ENCODE measurements at places on chromosomes 12 and 14. TPM values are rescaled to one million over a fixed set of nuclear protein-coding genes. Genes with fewer than 3 reads are reported as not detected.

CCDC177 gene
- total RNA-seq = not detected

KRT74 gene
- total RNA-seq = not detected

FAM181A gene
- total RNA-seq = not detected

CPNE6 gene
- total RNA-seq = not detected

ZFHX2 gene
- total RNA-seq = 1.3 TPM

SLC5A8 gene
- total RNA-seq = not detected

CFAP251 gene
- 0.65 TPM for total RNA-seq

PPM1H gene
- 0.13 TPM for total RNA-seq

SMIM41 gene
- not detected for total RNA-seq

POLR3B gene
- total RNA-seq = 14.6 TPM

L2HGDH gene
- total RNA-seq = 21.0 TPM

YARS2 gene
- 37.4 TPM for total RNA-seq

SGPP1 gene
- total RNA-seq = 13.6 TPM

GALNT8 gene
- 0.21 TPM for total RNA-seq

B4GALNT3 gene
- 2.7 TPM for total RNA-seq

SYT1 gene
- not detected for total RNA-seq

HOXC9 gene
- not detected for total RNA-seq

CSRNP2 gene
- total RNA-seq = 17.3 TPM

ACOT6 gene
- not detected for total RNA-seq

GPR132 gene
- 41.4 TPM for total RNA-seq

B4GALNT1 gene
- 3.2 TPM for total RNA-seq

ZNF385A gene
- 0.63 TPM for total RNA-seq

INHBC gene
- not detected for total RNA-seq

CFL2 gene
- 6.6 TPM for total RNA-seq

C1R gene
- 0.84 TPM for total RNA-seq

POLE2 gene
- total RNA-seq = 43.1 TPM

STAC3 gene
- 0.71 TPM for total RNA-seq

IL23A gene
- total RNA-seq = 46.1 TPM

IRAK3 gene
- total RNA-seq = 0.21 TPM

EFS gene
- total RNA-seq = not detected

PAWR gene
- 4.3 TPM for total RNA-seq

RAB3IP gene
- total RNA-seq = 37.3 TPM

FGF6 gene
- total RNA-seq = not detected

KRT83 gene
- not detected for total RNA-seq

TGFB3 gene
- 3.0 TPM for total RNA-seq

SOCS4 gene
- 36.9 TPM for total RNA-seq

COL2A1 gene
- not detected for total RNA-seq

NANOG gene
- total RNA-seq = not detected

GZMB gene
- total RNA-seq = 6,714 TPM

RPS6KA5 gene
- total RNA-seq = 16.0 TPM

NOP9 gene
- 46.1 TPM for total RNA-seq

FOXA1 gene
- 0.15 TPM for total RNA-seq

FAM90A1 gene
- 0.15 TPM for total RNA-seq

SERPINA5 gene
- total RNA-seq = not detected

RNU4-1 gene
- 620 TPM for total RNA-seq

NAV3 gene
- total RNA-seq = not detected

NFATC4 gene
- 0.93 TPM for total RNA-seq

ACADS gene
- total RNA-seq = 12.6 TPM

GRIP1 gene
- total RNA-seq = 3.5 TPM

PPP4R4 gene
- total RNA-seq = 1.4 TPM

GPR84 gene
- total RNA-seq = 0.31 TPM

KRT3 gene
- not detected for total RNA-seq

PXN gene
- total RNA-seq = 39.1 TPM

DPY19L2 gene
- total RNA-seq = 8.7 TPM

PPP1R36 gene
- 0.32 TPM for total RNA-seq

CFAP54 gene
- total RNA-seq = 0.10 TPM

TPH2 gene
- not detected for total RNA-seq
